ENCODE measurements at places on chromosomes 1 and 21.

- no peak for DNase-seq
Measured at GRCh38 chr1:182568647-182569284, 20.3 kb downstream of the RNASEL start.

DNA sequence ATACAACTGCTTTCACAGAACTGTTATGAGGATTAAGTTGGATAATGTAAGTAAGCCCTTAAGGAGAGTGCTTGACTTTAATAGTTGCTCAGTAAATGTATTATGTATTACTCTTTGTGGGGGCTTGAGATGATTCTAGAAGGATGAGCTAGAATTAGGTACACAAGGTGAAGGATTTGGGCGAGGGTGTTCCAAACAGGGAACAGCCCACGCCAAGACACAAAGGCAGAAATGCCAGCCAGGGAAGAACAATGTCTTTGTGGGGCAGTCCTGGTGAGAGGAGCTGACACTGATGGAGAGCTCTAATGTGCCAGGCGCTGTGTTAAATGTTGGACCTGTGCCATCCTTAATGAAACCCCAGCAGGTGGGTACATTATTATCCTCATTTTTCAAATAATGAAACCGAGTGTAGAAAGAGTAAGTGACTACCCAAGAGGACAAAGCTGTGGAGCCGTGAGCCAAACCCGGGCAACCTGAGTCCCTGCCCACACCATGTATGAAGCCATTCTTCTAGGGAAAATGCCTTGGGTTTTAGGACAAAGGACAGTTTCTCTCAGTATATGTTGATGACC lies 362.4 kb downstream of the HHAT start:
- DNase-seq, result no peak

DNA sequence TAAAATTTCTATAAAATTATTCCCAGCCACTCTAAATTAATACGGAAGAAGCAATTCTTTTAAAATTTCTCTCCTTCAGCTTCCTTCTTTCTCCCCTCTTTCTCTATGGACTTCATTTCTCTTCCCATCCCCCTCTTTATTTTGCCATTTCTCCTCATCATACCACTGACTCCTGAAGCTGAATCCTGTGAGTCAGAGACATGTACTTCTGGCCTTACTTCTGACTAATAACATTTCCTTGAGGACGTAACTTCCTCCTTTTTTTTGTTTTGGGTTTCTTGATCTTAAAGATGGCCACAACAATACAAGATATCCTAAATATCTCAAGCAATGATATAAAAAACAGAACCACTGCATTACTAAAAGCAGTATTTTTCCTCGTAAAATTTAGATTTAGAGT lies 63.6 kb upstream of the DENND1B start:
- DNase-seq, result peak; percentile 67

GRCh38 chr21:34707876-34708325 lies 39.1 kb downstream of the CLIC6 start:
- DNase-seq, result no peak
